ENCODE measurements at places on chromosomes 4 and X. TPM values are rescaled to one million over a fixed set of nuclear protein-coding genes. Genes with fewer than 3 reads are reported as not detected.

DNA sequence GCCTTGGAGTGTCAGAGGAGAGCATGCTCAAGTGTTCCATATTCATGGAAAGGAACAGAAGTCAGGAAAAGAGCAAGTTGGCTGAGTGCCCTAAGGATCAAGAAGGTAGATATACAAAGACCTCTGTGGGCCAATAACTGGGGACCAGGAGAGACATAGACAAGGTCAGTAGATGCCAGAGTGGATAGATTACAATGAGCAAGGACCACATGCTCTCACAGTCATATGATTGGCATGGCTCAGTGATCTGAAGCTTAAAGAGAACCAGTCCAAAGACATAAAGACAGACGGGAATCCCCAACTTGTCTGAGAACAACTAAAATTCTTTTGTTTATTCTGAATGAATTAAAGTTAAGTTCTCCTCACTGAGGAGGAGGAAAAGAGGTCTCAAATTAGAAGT is 289.7 kb downstream of the HS3ST1 start:
- no peak overlapping the region for H3K27ac ChIP-seq
- no peak for DNase-seq
- H3K27me3 ChIP-seq, result no peaks in the 10 kb centered on the region
- H3K4me1 ChIP-seq, result no peaks in the 10 kb centered on the region
- H3K4me3 ChIP-seq, result no peak overlapping the region
- H3K36me3 ChIP-seq, result no peaks in the 10 kb centered on the region

DNA sequence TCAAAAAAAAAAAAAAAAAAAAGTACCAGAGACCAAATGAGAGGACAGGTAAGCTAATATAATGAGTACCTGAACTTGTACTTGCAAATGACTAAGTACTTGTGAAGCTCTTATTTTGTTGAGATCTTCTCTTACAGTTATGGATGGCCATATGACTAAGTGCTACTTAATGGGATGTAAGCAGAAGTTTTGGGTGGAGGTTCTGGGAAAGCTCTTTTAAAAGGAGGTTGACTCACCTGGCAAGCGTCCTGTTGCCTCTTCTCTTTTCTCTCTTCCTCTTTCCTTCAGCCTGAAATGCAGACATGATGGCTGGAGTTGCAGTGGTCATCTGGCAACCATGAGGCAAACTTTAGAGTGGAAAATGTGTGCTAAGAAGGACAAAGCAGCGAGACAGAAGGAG is 36.9 kb upstream of the MED14 start:
- no peaks in the 10 kb centered on the region for H3K36me3 ChIP-seq
- H3K4me1 ChIP-seq, result no peaks in the 10 kb centered on the region

- H3K4me1 ChIP-seq, result peaks cover 8% of the 10 kb centered on the region
- H3K27ac ChIP-seq, result no peak overlapping the region
- H3K36me3 ChIP-seq, result no peaks in the 10 kb centered on the region
- H3K27me3 ChIP-seq, result peaks cover 34% of the 10 kb centered on the region
- peak overlapping the region; percentile 63 for H3K4me3 ChIP-seq
- DNase-seq, result peak; percentile 57
Measured at GRCh38 chr4:3879681-3880614, 113.8 kb downstream of the ADRA2C start.

DNA sequence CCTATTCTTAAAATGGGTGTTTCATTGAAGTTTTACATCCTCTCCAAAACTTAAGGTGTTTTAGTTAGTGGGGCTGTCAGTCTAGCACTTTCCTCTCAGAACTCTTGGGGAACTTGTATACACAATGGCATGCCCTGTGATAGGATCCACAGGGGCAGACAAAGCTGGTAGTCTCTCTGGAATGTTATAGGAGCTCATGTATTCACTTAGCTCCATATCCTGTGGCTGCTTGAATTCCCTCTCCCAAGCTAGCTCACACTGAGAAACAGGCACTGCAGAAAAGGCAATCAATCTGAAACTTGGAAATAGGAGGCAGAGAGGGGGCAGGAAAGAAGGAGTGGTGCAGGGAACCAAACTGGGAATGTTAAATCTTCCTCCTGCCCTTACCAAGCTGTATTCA is 26.3 kb upstream of the ARMCX2 start:
- H3K4me3 ChIP-seq, result no peak overlapping the region
- peak overlapping the region; percentile 72 for H3K27ac ChIP-seq
- H3K36me3 ChIP-seq, result no peaks in the 10 kb centered on the region
- DNase-seq, result peak; percentile 39
- no peaks in the 10 kb centered on the region for H3K27me3 ChIP-seq

GRCh38 chr4:45453258-45453853 is 670.5 kb downstream of the GABRG1 start:
- H3K27ac ChIP-seq, result no peak overlapping the region
- no peaks in the 10 kb centered on the region for H3K36me3 ChIP-seq
- H3K4me3 ChIP-seq, result no peak overlapping the region
- H3K27me3 ChIP-seq, result no peaks in the 10 kb centered on the region
- no peaks in the 10 kb centered on the region for H3K4me1 ChIP-seq

DNA sequence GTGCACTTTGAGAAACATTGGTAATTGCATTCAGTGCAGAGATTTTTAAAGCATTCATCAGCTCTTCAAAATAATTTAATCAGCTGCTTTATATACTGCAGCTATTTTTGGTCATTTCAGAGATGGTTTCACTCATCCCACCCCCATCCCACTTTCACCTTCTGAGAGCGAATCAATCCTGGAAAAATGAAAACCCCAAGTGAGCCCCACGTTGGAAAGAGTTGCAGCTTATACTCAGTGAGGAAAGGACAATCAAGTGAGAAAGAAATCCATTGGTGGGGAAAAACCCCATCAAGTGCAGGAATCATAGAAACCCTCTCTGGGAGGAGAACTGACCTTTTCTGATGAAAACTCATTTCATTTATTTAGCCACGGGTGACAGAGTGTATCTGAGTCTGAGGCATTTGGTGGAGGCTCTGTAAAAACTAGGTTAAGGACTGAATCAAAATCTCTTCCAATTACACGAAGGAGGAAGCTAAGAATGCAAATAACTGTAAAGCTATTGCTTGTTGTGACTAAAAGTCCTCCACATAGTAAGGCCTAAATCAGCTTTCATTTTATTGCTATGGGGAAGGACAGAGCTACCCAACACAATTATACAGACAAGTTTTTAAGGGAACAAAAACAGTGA is 240.4 kb upstream of the PGRMC2 start:
- peaks cover 8% of the 10 kb centered on the region for H3K4me1 ChIP-seq
- no peaks in the 10 kb centered on the region for H3K36me3 ChIP-seq
- H3K4me3 ChIP-seq, result no peak overlapping the region
- no peaks in the 10 kb centered on the region for H3K27me3 ChIP-seq

GRCh38 chr4:623914-624566 is 1.3 kb upstream of the PDE6B start:
- no peaks in the 10 kb centered on the region for H3K27me3 ChIP-seq
- no peaks in the 10 kb centered on the region for H3K36me3 ChIP-seq
- no peak overlapping the region for H3K4me3 ChIP-seq
- DNase-seq, result peak; percentile 37

- H3K36me3 ChIP-seq, result no peaks in the 10 kb centered on the region
- DNase-seq, result no peak
- H3K27me3 ChIP-seq, result no peaks in the 10 kb centered on the region
Measured at GRCh38 chr4:85681221-85681657, 206.3 kb downstream of the ARHGAP24 start.

DNA sequence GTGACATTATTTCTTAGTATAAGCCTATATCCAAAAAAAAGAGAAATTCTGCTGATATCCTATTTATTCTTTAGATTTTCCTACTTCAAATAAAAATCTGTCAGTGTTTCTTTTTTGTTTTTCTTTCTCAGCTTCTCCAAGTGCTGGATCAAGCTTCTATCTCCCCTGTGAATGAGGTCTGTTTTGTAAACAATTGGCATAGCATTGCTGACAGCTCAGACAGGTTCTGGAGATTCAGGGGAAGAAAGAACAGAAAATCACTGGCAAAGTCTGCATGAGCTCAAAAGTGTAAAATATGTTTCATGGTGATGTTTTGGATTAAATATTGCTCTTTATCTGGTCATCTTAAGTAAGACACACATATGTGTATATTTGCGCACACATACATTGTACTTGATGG is 492.0 kb upstream of the IGFBP7 start:
- no peaks in the 10 kb centered on the region for H3K36me3 ChIP-seq
- no peaks in the 10 kb centered on the region for H3K27me3 ChIP-seq
- DNase-seq, result no peak
- H3K4me1 ChIP-seq, result no peaks in the 10 kb centered on the region

DNA sequence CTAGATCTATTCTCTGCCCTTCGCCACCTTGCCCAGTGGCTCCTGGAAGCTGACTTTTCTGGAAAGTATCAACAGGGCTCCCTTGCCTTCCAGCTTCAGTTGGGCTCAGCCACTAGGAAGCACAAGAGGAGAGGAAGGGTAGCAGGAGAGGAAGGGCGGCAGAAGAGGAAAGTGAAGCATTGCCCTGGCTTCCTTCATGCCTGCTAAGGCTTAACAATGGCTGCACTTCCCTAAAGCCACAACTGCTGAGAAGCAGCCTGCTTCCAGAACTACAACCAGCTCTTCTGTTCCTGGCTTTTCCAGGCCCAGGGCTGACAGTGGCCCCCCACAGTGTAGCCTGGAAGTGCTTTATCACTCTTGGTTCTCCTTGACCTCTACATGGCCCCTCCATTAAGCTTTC is 29.1 kb upstream of the PGM2 start:
- no peaks in the 10 kb centered on the region for H3K4me1 ChIP-seq
- H3K36me3 ChIP-seq, result 0 out of 2 replicates have a peak, but pooled peaks cover 3% of the 10 kb centered on the region
- DNase-seq, result no peak
- H3K4me3 ChIP-seq, result no peak overlapping the region

DNA sequence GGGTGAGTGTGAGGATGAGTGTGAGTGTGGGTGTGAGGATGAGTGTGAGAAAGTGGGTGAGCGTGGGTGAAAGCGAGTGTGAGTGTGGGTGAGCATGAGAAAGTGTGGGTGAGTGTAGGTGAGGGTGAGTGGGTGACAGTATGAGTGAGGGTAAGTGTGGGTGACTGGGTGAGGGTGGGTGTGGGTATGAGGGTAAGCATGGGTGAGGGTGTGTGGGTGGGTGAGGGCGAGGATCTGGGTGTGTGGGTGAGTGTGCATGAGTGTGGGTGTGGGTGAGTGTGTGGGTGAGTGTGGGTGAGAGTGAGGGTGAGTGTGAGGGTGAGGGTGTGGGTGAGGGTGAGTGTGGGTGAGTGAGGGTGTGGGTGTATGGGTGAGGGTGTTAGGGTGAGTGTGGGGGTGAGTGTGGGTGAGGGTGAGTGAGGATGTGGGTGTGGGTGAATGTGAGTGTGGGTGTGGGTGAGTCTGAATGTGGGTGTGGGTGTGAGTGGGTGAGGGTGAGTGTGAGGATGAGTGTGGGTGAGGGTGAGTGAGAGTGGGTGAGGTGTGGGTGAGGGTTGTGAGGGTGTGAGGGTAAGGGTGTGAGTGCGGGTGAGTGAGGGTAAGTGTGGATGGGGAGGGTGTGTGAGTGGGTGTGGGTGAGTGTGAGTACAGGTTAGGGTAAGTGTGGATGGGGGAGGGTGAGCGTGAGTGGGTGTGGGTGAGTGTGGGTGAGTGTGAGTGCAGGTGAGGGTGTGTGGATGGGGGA is 48.9 kb downstream of the ING2 start:
- no peak overlapping the region for H3K27ac ChIP-seq
- no peak for DNase-seq

POU3F4 gene
- polyA plus RNA-seq, result 1.5 TPM

ADAM29 gene
- polyA plus RNA-seq, result not detected
